Stimulated activated CD8-positive, alpha-beta memory T cell treated with anti-CD3 and anti-CD28 coated beads, Interleukin-2, amount 100 ng/mL, for 1 hour (primary cell): ENCODE measurements at places on chromosomes 3 and 15.

DNA sequence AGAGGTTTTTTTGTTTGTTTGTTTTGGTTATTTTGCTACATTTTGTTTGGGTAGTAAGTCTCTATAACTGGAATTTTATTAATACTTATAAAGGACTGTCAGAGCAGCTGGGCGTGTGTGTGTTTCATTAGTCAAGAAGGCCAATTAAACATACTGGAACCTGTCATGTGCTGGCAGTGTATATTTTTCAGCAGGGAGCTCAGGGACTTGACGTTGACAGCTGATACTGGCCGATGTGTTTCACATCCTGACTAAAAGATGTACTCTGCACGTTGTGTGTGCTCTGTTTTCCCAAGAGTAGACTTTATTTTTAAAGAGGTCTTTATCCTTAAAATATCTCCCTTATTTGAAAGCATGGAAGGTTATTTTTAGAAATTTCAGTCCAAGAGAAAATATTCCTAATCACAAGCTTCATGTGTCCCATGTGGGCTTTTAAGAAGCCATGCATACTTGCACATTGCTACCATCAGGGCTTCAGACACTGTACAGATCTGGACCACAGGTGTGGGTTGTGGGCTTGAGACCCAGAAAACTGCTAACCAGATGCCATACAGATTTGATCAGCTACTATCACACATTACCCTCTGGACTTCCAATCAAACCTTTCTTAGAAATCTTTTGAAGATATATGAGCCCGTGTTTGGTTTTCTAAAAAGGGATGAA is 135.9 kb downstream of the FEZF2 start:
- DNase-seq = no peak

DNA sequence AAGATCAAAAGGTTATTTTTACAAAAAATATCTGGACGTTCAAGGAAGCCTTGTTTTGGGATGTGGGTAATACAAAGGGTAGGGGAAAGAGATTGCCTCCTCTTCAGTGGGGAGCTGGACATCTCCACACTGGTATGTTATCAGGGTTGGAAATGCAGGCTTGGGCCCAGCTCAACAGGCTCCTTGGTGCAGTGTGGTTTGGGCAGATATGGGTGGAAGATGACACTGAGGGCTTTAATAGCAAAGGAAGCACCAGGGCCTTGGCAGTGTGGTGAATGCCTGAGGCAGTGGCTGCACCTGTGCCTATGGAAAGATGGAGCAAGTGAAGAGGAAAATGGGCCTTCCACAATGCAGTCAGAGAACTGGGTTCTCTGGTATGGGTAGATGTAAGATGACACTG is 11.2 kb upstream of the MED12L start:
- no peak for DNase-seq

DNA sequence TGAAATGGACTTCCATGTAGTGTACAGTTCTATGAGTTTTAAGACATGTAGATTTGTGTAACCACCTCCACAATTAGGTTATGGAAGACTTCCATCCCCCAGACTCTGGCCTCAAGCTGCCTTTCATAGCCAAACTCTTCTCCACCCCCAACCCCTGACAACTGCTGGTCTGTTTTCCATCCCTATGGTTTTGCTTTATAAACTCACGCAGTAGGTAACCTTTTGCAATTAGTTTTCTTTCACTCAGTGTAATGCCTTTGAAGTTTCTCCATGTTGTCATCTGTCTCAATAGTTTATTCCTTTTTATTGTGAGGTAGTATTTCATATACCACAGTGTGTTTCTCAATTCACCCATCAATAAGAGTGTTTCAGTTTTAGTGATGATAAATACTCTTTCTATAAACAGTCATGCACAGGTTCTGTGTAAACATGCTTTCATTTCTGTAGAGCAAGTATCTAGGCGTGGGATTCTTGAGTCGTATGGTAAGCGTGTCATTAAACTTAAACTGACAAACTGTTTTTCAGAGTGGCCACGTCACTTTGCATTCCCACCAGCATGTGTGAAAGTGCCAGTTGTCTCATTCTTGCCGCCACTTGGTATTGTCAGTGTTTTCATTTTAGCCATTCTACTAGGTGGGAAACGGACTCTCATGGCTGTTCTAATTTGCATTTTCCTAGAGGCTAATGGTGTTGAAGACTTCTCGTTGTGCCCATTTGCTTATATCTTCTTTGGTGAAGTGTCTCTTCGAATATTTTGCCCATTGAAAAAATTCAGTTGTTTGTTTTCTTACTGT is 47.3 kb upstream of the ALDH1A3 start:
- DNase-seq = no peak

- DNase-seq = no peak
Measured at GRCh38 chr3:197784019-197784585, 7.0 kb upstream of the LRCH3 start.

- DNase-seq = no peak
Measured at GRCh38 chr3:172285844-172286243, 162.4 kb downstream of the GHSR start.

GRCh38 chr15:68415501-68416157 is 16.3 kb downstream of the ITGA11 start:
- no peak for DNase-seq

GRCh38 chr3:56772952-56773938 is 28.5 kb downstream of the ARHGEF3 start:
- no peak for DNase-seq
